ENCODE measurements at places on chromosomes 11 and 22. TPM values are rescaled to one million over a fixed set of nuclear protein-coding genes. Genes with fewer than 3 reads are reported as not detected.

PYGM gene
- total RNA-seq = 0.27 TPM

C1QTNF4 gene
- 0.21 TPM for total RNA-seq

MRPL48 gene
- total RNA-seq = 46.9 TPM

MMP11 gene
- 0.23 TPM for total RNA-seq

C22orf31 gene
- total RNA-seq = not detected

MIAT gene
- 0.25 TPM for total RNA-seq

ZNF214 gene
- 0.81 TPM for total RNA-seq

KRTAP5-11 gene
- not detected for total RNA-seq

APOL5 gene
- total RNA-seq = not detected

OR4C46 gene
- total RNA-seq = not detected

DENND6B gene
- total RNA-seq = 2.8 TPM

PLAAT5 gene
- total RNA-seq = not detected

TRIM49 gene
- 0.05 TPM for total RNA-seq

DCDC1 gene
- 0.40 TPM for total RNA-seq

PNPLA5 gene
- total RNA-seq = not detected

IRF7 gene
- 6.8 TPM for total RNA-seq

MYEOV gene
- total RNA-seq = 119 TPM

CRYBB2 gene
- total RNA-seq = not detected

OR52H1 gene
- total RNA-seq = not detected

TBX10 gene
- not detected for total RNA-seq

C22orf42 gene
- not detected for total RNA-seq

ROBO4 gene
- not detected for total RNA-seq
